ENCODE measurements at places on chromosomes 12 and 14.

- no peak for DNase-seq
Measured at GRCh38 chr12:31106101-31106803, 32.6 kb downstream of the DDX11 start.

- DNase-seq: no peak
Measured at GRCh38 chr14:47044841-47045240, 393.3 kb upstream of the RPL10L start.

DNA sequence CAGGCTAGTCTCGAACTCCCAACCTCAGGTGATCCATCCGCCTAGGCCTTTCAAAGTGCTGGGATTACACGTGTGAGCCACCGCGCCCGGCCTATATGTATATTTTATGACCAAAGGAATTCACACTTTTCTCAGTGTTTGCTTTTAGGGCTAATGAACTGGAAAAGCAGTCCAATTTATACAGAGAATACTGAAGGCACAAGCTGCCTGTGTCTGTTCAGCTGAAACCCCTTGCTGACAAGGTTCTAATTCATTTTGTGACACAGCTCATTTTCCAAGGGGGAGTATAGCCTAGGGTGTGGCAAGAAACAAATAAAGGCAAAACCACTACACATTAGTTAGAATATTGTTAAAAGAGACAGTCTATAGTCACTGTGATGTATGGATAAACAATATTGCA lies 18.3 kb upstream of the NEMF start:
- no peak for DNase-seq

GRCh38 chr14:95699412-95699811 lies 13.2 kb downstream of the TCL1B start:
- no peak for DNase-seq
